ENCODE measurements at places on chromosomes 5 and 9.
A peak's percentile ranks its signal among the peaks of the same experiment; 100 is the strongest.

DNA sequence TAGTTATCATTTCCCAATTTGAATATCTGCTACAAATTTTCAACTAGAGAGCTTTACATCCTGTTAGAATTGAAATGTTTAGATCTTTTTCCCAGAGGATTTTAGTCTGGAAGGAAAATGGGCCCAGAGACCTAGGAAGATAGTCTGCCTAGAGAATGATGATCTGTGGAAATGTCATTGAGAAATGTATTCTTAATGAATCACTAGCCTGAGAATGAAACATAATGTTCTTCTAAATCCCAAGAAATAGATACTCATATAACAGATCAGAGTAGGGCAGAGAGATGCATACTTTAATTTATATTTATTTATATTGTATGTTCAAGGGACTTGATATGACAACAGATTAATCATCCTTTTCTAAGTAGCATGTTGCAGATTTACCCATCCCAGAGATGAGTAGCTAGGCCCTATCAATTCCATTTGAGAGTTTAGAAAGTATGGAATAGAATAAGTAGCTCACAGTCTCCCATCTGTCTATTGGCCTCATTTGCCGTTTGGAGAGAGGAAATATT lies 25.1 kb upstream of the SLC44A1 start:
- DNase-seq, result no peak

- no peak for DNase-seq
Observed at GRCh38 chr9:101026824-101027223, 1.7 kb upstream of the PLPPR1 start.

DNA sequence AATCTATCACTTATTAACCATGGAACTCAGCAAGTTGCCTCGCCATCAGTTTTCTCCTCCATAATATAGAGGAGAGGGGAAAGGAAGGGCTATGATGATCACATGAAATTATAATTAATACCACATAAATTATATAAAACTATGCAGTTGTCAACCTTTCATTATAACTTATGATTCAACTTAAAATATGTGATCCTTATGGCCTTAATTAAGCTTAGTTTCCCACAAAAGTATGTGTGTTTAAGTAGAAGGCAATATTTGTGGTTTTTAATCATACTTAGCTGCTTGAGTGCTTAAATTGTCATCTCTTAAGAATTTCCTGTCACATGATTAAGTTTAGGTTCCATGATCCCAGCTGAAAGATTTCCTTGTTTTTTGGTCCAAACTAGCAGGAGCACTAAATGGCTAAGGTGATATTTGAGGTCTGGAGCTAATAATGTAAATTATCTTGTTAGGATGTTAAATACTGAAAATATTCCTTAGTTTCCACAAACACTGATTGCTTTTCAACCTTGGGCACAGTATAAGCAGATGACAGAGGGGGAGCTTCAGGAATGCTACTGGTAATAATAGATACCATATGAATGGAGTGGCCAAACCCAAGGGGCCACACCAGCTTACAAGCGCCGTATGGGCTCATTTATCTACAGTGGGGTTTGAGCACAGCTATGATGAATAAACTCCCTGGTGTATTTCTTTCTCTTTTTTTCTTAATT lies 26.4 kb upstream of the F2R start:
- no peak for DNase-seq

- no peak for DNase-seq
Observed at GRCh38 chr5:109196823-109197160, 213.0 kb downstream of the PJA2 start.

- no peak for DNase-seq
Observed at GRCh38 chr5:8386719-8387288, 517.9 kb downstream of the MTRR start.

- DNase-seq, result no peak
Observed at GRCh38 chr5:128349044-128349858, 188.8 kb downstream of the FBN2 start.

DNA sequence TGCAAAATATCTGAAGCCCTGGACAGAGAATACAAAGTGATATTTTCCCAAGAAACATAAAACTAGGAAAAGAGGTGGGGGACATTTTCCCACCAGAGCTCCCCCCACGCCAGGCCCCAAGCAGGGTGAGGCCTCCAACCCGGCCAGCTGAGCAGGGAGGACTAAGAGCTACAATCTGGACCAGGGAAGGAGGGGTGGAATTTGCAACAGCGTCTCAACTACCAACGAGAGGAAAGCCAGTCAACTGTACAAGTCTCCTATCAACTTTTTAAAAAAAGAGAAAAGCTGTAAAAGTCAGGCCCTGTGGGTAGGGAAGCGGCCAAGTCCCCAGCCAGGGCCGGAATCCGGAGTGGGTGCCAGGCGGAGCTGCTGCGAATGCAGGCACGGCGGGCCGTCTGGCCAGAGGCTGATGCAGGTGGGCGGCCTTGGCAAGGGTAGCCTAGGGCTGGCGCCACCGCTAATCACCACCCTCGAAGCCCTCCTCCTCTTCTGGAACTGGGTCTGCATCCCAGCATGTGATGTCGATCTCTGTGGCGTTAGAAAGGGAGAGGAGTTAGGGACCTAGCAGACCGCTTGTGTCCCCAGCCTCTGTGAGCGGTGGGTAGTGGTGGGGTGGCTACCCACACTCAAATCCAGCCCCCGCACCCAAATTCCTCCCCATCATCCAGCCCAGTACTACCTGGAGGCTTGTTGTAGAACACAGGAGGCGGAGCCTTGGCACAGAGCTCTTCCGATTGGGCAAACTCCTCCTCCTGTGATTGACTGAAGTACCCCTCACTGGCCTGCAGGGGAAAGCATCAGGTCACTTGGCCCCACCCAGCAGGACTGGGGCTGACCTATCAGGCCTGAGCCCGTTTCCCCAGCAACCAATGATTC lies 10.6 kb downstream of the PRR7 start:
- DNase-seq, result peak; percentile 95

DNA sequence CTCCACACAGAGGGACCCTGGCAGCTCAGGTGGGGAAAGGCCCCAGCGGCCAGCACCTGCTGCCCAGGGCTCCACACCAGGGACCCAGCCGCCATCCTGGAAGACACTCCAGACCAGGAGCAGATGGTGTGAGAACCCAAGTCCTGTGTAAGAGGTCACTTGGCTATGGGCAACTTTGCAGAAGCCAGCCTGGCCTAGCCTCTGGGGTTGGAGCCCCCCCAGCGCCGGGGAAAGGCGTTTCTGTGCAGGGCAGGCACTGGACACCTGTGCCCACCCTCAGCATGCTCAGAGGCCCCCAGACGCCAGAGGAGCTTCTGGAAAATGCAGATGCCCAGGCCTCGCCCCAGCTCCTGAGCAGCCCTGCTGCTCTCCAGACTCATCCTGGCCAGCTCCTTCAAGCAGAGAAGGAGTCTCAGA lies 34.0 kb downstream of the RASGEF1C start:
- no peak for DNase-seq

- no peak for DNase-seq
Observed at GRCh38 chr5:107618242-107618641, 52.5 kb downstream of the EFNA5 start.

DNA sequence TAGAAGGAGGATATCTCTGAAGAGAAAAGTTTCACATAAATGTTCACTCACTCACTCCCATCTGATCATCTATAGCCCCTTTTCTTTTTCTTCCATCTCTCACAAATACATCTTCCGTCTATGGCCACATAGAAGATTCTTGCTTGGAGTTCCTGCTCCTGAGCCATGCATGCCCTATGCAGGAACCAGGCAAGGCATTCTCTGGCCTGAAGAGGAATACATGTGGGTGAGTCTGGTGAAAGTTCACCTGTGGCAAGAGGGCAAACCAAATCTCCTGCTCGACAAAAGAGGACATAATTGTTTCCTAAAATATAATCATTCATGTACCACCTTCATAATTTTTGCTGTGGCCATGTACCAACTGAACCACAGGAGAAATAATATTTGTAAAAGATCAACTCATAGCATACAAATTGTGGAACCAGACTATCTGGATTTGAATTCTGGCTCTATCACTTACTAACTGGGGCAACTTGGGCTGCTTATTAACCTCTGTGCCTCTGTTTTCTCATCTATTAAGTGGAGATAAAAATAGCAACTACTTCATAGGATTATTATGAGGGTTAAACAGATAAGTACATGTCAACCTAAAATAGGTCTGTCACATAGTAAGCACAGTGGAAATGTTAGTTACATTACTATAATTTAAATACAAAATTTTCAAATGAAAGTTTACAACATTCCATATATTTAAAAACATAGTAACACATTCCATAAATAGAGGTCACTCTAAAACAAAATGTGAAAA lies 121.2 kb upstream of the NFIB start:
- DNase-seq, result no peak

GRCh38 chr9:9747787-9748186 lies 865.0 kb downstream of the PTPRD start:
- DNase-seq, result no peak

GRCh38 chr9:1995084-1995483 lies 20.1 kb upstream of the SMARCA2 start:
- no peak for DNase-seq

- DNase-seq, result no peak
Observed at GRCh38 chr9:8095672-8096086, 296.1 kb upstream of the DMAC1 start.

DNA sequence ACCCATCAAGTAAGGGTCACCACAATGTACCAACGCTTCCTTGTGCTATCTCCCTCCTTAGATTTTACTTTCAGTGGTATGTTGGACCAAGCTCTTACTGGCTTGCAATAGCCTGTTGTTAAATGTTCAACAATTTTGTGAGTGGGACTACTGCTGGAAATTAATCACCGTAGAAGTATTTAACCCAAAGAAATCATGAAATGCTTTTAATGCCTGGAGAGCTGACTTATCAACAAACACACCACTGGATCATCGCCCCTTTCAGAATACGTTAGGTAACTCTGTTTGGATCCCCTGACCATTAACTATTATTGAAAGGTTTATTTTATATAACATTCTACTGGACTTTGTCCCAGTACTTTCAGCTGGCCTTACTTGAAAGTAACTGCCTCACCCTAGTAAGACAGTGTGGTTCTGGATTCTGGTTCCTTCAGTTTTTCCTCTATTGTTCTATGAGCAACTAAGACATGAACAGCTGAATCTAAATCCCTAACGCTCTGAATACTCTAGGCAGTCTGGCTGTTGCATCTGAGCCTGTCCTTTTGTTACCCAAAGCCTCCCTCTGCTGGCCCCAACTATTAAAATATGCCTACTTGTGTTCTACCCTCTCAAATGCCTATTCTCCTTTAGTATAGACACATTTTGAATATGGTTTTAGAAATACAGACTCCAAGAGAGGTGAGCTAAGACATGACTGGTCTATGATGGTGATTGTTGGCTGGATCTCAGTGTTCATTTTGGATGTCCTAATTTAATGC lies 1203.4 kb upstream of the DMAC1 start:
- peak; percentile 81 for DNase-seq

- no peak for DNase-seq
Observed at GRCh38 chr9:130483371-130483971, 38.7 kb downstream of the ASS1 start.

GRCh38 chr5:150497274-150497988 lies 10.5 kb upstream of the NDST1 start:
- DNase-seq, result peak; percentile 80

GRCh38 chr9:96067004-96067403 lies 191.5 kb downstream of the ERCC6L2 start:
- no peak for DNase-seq

- DNase-seq, result peak; percentile 17
Observed at GRCh38 chr5:149824120-149824519, 94.0 kb downstream of the PPARGC1B start.

DNA sequence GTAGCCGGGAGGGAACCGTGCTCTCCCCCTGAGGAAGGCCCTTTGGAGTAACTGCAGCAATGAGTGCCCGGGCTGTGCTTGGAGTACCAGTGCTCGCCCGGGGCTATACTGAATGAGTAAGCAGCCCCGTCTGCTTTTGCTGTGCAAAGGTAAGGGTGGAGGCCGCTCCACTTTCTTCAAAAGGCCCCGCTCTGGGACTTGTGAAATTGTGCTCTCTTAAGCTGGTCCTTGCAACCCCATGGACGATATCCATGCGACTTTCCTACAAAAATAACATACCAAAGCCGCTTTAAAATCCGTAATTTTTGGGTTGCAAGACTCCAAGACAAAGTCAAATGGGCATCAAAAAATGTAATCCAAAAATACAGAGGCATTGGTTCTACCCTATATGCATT lies 578 bp upstream of the TNFAIP8 start:
- no peak for DNase-seq

DNA sequence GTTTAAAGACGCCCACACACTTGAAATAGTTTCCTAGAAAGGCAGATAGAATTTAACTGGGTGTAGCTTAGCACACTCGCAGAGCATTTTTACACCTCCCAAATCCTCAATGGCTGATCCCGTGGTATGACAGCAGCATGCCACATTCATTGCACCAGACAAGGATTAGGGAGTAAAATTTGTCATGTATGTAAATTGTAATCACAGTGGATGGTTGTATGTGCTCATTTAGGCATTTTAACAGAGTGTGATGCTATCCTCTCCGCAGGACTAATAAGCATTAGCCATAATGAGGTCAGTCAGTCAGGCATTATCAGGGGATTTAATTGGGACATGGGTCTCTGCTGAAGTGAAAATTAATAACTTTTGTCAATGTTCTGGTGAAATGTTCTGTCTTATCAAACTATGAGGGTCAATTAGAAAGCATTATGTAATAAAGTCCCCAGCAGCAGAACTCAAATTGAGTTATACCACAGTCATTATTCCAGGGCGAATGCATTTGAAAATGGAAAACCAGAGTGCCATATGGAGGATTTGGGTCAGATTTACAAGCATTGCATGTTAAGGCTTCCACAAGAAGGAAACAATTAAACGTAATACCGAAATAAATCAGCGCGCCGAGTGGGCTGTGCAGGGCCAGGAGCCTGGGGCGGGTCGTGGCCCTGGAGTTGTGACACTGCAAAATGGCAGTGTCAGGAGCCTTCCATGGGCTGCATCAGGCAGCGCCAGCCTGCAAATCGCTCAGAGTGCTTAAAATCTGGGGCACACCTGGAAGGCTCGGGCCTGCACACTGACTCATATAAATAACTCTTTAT lies 602.2 kb downstream of the BNC2 start:
- DNase-seq, result no peak

DNA sequence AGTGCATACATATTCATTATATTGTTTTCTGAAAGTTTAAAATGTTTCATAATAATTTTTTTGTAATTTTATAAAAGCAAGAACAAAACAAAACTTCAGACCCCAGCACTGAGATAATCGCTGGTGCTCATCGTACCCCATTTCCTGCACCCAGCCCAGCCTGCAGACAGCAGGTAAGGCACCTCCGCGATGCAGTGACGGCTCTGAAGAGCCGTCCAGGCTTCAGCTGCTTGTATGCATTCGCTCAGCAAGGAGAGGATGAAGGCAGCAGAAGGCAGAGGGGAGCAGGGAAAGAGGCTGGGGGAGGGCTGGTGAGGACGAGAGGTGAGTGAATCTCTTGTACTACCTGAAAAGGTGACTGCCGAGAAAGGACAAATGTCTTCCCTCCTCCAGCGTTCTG lies 153.5 kb downstream of the TTLL11 start:
- DNase-seq, result no peak

GRCh38 chr5:18314192-18314778 lies 680.0 kb downstream of the TAF11L14 start:
- DNase-seq, result peak; percentile 19
